ENCODE measurements at places on chromosomes 16 and 17. TPM values are rescaled to one million over a fixed set of nuclear protein-coding genes. Genes with fewer than 3 reads are reported as not detected.

Gene ITGB4
- total RNA-seq = 6.9 TPM

Gene TEX2
- total RNA-seq = 37.7 TPM

Gene KRTAP2-2
- not detected for total RNA-seq

Gene NPIPA7
- 4.8 TPM for total RNA-seq

Gene MT1B
- total RNA-seq = 0.89 TPM

Gene CMTM4
- 44.1 TPM for total RNA-seq

GRCh38 chr17:14581186-14581830 is 280.4 kb downstream of the HS3ST3B1 start:
- DNase-seq = no peak

GRCh38 chr17:10681866-10682446 is 15.4 kb downstream of the SCO1 start:
- no peak for DNase-seq
